Dermis blood vessel endothelial cell (primary cell): ENCODE measurements at places on chromosomes 5 and 9.
A peak's percentile ranks its signal among the peaks of the same experiment; 100 is the strongest.

- DNase-seq, result no peak
These were observed 14.3 kb downstream of the SNX30 start for GRCh38 chr9:112764837-112765236.

- peak; percentile 30 for DNase-seq
These were observed 4.1 kb downstream of the ERCC6L2 start for GRCh38 chr9:95879591-95879990.

GRCh38 chr5:102764381-102765004 lies 9.4 kb downstream of the PAM start:
- no peak for DNase-seq

- no peak for DNase-seq
These were observed 549.9 kb upstream of the CYLC2 start for GRCh38 chr9:102445181-102445747.

DNA sequence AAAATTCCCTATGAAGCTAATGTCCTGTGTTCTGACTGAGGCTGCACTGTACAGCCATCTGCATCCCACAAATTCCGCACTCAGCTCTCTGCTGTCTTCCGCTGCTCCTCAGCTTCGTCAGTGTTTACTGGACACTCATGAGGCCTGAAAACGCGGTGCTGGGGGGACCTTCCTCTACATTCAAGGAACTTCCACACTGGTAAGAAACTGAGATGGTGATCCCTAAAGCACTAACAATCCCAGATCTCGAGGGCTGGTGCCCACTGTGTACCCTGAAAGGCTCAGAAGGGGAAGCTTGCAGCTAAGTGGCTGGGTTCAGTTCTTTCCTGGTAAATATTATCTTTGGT lies 117.9 kb downstream of the NRG2 start:
- no peak for DNase-seq

GRCh38 chr5:143705381-143705780 lies 106.6 kb upstream of the HMHB1 start:
- no peak for DNase-seq

DNA sequence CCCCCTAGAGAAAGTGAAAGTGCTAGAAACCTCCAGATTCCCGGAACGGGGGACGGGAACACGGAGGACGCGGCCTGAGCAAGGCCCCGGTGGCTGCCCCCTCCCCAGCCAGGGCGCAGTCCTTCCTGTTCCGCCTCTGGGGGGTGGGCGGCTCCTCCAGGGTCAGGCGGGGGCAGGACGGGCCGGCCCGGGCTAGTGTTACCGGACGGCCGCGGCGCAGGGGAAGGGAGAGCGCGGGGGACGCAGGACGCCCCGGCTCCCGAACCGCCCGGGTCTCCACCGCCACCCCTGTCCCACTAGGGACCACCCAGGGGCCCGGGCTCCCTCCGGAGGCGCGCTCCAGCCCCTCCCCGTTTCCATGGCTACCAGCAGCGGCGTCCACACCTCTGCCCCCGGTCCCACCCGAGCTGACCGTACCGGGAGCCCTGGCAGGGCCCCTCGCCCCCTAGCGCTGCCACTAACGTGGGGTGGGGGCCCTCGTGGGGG lies 579 bp downstream of the SLC12A7 start:
- DNase-seq, result peak; percentile 31
